Type B pancreatic cell (in vitro differentiated cells): ENCODE measurements at places on chromosomes 3 and 15. TPM values are rescaled to one million over a fixed set of nuclear protein-coding genes. Genes with fewer than 3 reads are reported as not detected.

The BFSP2 gene
- not detected in 2 replicates for total RNA-seq

The ATP13A5 gene
- not detected in 2 replicates for total RNA-seq

The HESX1 gene
- total RNA-seq, result 0.40 and 1.7 TPM in 2 replicates

The TICRR gene
- 8.8 and 23.4 TPM in 2 replicates for total RNA-seq

The CCDC9B gene
- 1.6 and 2.4 TPM in 2 replicates for total RNA-seq

GRCh38 chr15:85871545-85871944 is 76.8 kb upstream of the KLHL25 start:
- H3K27me3 ChIP-seq, result peaks cover 28% of the 10 kb centered on the region
- no peak for DNase-seq
- H3K36me3 ChIP-seq, result no peaks in the 10 kb centered on the region

DNA sequence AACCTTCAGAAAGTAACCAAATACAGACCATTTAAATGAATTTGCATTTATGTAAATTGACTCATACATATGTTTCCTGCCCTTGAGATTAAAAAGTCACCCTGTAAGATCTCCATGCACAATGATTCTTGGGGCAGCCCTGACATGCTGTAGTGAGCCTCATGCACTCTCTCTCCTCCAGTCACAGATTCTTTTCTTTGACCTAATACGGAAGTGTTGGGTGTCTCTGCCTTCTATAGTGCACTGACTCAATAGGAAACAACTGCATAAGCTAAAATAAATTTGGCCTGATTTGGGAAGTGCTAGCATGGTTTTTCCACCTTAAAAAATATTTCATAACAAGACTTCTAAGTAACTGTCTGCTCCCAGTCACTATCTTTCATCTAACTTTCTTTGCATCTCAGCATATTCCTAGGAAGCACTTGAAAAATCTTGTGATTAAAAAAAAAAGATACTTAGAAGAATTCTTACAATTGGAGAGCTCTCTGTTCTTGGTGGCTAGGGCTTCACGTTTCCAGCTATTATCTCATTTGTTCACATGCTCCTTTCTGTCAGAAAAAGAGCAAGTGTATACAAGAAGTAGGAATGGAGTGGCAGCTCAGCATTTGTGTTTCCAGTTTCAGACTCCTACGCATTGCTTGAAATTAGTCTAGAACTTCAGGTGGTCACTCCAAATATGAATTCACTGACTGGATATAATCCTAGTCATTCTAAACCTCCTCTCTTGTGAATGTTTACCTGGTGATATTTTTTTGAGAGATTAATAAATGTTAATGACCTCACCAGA is 207.9 kb upstream of the COL8A1 start:
- H3K36me3 ChIP-seq, result no peaks in the 10 kb centered on the region
- peaks cover 3% of the 10 kb centered on the region for H3K27me3 ChIP-seq
- no peak overlapping the region for H3K27ac ChIP-seq
- no peak overlapping the region for H3K4me3 ChIP-seq
- DNase-seq, result no peak
- H3K4me1 ChIP-seq, result no peaks in the 10 kb centered on the region

- no peaks in the 10 kb centered on the region for H3K36me3 ChIP-seq
- no peaks in the 10 kb centered on the region for H3K27me3 ChIP-seq
- H3K4me1 ChIP-seq, result no peaks in the 10 kb centered on the region
- H3K27ac ChIP-seq, result no peak overlapping the region
- DNase-seq, result no peak
Measured at GRCh38 chr3:116517308-116517707, 72.0 kb upstream of the LSAMP start.

DNA sequence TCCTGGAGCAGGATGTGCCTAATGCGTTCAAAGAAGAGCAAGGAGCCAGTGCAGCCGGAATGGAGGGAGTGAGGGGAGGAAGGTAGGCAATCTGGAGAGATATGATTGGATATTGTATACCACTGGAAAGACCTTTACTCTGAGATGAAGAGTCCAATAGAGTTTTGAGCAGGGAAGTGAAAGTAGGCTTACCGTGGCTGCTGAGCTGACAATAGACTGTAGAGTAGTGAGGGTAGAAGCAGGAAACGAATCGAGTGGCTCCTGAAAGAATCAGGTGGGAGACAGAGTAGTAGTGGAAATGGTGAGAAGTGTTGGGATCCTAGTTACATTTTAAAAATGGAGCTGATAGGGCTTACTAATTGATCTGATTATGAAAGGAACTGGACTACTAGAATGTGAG is 51.8 kb upstream of the NUDT16 start:
- H3K4me3 ChIP-seq, result no peak overlapping the region
- H3K36me3 ChIP-seq, result no peaks in the 10 kb centered on the region
- no peaks in the 10 kb centered on the region for H3K4me1 ChIP-seq

- no peaks in the 10 kb centered on the region for H3K4me1 ChIP-seq
- no peak overlapping the region for H3K27ac ChIP-seq
- no peak overlapping the region for H3K4me3 ChIP-seq
- H3K36me3 ChIP-seq, result no peaks in the 10 kb centered on the region
- DNase-seq, result no peak
- peaks cover 9% of the 10 kb centered on the region for H3K27me3 ChIP-seq
Measured at GRCh38 chr15:52106641-52107040, 5.9 kb downstream of the BCL2L10 start.

DNA sequence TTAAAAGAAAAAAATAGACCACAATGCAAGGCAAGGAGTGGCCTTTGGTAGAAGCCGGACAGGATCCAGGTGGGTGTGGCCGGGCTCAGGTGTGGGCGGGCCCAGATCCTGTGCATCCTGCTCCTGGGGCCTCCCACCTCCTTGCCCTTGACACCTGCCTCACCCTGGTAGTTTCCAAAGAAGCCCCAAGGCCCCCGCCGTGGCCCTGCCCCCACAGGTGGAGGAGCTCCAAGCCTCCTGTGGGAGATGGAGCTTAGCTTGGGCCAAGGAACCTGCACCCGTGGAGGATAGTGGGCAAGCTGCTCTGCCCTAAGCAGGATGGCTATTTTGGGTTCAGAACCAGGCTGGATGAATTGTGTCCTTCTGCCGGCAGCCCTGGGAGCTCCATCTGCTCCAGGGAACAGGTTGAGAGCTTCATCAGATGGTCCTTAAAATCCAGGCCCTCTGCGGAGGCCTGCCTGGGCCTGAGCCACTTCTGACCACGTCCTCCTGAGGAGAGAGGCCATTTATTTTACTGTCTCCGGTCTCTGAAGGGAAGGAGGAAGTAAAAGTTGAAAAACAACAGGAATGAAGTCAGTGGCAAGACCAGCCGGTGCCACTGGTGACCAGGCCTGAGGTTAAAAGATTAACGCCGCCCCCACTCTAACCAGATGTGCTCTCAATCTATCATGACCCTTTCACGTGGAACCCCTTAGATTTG is 53.9 kb upstream of the KLF13 start:
- H3K27ac ChIP-seq, result peak overlapping the region; percentile 86
- peak; percentile 72 for DNase-seq
- H3K4me3 ChIP-seq, result peak overlapping the region; percentile 25
- H3K4me1 ChIP-seq, result peaks cover 19% of the 10 kb centered on the region

DNA sequence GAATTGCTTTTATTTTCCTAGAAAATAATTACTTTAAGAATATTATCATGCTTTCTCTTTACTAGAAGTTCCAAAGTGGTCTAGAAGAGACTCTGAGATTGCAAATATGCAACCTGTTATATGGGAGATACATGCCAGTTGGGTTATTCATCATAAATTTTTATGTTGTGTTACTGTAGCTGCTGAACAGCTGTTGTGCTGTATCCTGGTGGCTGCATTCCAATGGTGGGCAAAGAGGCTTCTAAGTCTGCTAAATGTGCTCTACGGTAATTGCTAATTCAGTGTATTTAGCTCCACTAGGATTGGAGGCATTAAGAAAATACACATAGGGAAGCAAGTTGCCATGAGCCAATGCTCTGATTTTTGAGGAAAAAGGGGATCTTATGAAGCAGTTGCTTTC is 409.0 kb downstream of the TUSC7 start:
- peaks cover 12% of the 10 kb centered on the region for H3K4me1 ChIP-seq
- H3K27me3 ChIP-seq, result no peaks in the 10 kb centered on the region
- no peak for DNase-seq
- H3K27ac ChIP-seq, result no peak overlapping the region

DNA sequence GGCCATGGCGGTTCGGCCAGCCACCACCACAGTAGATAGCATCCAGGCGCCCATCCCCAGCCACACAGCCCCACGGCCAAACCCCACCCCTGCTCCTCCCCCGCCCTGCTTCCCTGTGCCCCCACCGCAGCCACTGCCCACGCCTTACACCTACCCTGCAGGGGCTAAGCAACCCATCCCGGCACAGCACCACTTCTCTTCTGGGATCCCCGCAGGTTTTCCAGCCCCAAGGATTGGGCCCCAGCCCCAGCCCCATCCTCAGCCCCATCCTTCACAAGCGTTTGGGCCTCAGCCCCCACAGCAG is 29.5 kb downstream of the PTPN23 start:
- no peaks in the 10 kb centered on the region for H3K27me3 ChIP-seq
- DNase-seq, result no peak
- H3K27ac ChIP-seq, result no peak overlapping the region
- peaks cover 4% of the 10 kb centered on the region for H3K4me1 ChIP-seq
- H3K36me3 ChIP-seq, result peaks cover 10% of the 10 kb centered on the region

DNA sequence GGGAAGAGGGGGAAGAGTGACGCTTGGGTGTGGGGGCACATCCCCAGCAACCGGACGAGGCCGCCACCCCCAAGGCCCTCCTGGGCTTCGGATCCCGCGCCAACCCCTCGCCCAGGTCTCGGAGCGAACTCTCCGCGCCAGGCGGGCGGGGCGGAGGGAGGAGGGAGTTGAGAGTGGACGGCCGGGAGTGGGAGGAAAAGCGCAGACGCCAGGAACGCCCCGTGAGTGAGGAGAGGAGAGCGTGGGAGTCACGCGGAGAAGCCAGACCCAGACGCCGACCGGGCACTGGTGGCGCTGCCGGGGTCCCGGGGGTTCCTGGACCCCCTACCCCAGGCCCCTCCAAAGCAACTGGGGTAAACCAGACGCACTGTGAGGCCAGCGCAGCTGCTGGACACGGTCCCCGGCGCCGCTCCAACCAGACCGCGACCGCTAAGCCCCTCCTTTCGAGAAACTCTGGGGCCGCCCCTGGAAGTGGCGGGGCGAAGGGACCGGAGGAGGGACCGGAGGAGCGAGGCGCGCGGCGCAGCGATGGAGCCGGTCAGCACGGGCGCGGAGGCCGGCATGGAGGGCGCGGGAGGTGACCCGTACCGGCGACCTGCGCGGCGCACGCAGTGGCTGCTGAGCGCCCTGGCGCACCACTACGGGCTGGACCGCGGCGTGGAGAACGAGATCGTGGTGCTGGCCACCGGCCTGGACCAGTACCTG is at the start of gene EFCC1:
Gene EFCC1 (plus strand): TSS at position 204 of the 705 bp plus-strand sequence. CDS start 325 bp downstream, at position 529.
- H3K4me1 ChIP-seq, result peaks cover 16% of the 10 kb centered on the region
- no peaks in the 10 kb centered on the region for H3K36me3 ChIP-seq
- H3K27ac ChIP-seq, result no peak within 1 kb of the TSS

- no peak overlapping the region for H3K27ac ChIP-seq
- peaks cover 35% of the 10 kb centered on the region for H3K4me1 ChIP-seq
- DNase-seq, result no peak
- no peaks in the 10 kb centered on the region for H3K36me3 ChIP-seq
Measured at GRCh38 chr15:65048241-65048640, 3.1 kb downstream of the SLC51B start.

DNA sequence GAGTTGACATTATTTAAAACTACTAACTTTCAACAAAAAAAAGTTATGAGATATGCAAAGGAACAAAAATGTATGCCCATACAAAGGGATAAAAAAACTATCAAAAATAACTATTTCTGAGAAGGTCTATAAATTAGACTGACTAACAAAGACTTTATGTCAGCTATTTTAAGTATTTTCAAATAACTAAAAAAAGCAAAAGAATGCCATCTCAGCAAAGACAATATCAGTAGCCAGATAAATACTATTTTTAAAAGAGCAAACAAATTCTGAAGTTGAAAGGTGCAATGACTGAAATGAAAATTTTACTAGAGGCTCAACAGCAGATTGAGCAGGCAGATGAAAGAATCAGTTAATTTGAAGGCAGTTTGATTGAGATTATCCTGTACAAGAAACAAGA is 3.6 kb upstream of the STRIT1 start:
- no peak for DNase-seq
- no peaks in the 10 kb centered on the region for H3K36me3 ChIP-seq
- H3K4me3 ChIP-seq, result no peak overlapping the region
- H3K4me1 ChIP-seq, result no peaks in the 10 kb centered on the region

DNA sequence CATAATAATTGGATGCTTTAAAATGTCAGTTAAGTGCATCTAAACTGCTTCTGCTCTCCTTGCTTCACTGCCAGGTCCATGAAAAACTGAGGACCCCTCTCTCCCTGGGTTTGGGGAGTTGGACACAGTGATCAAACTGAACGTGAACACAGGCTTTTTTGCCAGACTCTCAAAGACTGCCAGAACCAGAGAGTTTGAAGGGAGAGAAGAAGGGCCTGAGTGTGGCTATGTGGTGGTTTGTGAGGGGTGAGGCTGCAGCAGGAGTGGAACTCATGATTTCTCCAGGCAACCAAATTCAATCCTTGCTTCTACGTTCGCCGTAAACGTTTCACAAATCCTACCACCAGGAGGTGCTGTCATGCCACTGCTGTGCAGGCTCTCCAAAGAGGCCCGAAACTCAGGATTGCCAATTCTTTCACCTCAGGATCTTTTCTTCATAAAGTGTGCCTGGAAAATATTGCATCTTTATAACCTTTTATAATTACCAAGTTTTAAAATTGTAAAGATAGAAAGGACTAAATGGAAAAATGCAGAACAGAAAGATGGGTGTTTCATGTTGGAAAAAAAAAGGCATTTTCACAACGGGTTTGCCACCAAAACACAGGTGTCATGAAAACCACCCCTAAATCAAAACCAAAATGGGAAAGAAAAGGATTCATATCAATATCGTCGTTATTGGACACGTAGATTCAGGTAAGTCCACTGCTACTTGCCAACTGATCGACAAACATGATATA is 19.7 kb downstream of the TM4SF4 start:
- no peaks in the 10 kb centered on the region for H3K36me3 ChIP-seq
- peaks cover 6% of the 10 kb centered on the region for H3K4me1 ChIP-seq
- peaks cover 4% of the 10 kb centered on the region for H3K27me3 ChIP-seq
- no peak overlapping the region for H3K4me3 ChIP-seq

DNA sequence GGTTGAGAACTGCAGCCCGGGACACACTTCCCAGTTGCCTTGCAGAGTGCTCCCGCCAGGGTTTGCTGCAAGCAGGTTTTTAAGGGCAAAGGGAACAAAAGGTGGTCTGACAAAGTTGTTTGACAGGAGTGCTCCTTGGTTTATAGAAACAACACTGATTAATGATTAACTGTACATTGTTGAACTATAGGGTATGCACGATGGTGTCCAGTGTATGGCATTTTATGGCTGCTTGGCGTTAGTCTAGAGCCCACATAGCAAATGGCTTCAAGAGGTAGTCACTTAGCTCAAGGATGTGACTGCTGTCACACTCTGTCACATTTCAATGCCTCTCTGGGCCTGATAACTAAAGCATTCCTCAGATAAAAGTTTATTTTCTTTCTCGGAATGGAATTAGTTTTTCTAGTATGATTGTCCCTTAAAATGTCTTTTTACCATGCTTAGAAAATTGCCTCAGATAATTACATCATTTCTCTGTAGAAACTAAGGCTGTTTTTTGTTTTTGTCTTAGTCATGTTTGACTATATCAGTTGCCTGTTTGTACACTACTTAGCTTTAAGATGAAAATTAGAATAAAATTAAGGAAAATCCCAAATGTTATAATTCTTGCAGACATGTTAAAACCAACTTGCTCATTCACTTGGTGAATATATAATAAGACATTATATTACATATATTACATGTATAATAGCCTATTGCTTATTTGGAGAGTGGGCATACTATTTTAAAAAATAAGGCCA is 61.3 kb upstream of the GATM start:
- DNase-seq, result no peak
- peaks cover 6% of the 10 kb centered on the region for H3K4me1 ChIP-seq
- no peaks in the 10 kb centered on the region for H3K36me3 ChIP-seq
- H3K27me3 ChIP-seq, result no peaks in the 10 kb centered on the region
- no peak overlapping the region for H3K27ac ChIP-seq
- H3K4me3 ChIP-seq, result no peak overlapping the region
